ENCODE measurements at places on chromosomes 11 and 22.

DNA sequence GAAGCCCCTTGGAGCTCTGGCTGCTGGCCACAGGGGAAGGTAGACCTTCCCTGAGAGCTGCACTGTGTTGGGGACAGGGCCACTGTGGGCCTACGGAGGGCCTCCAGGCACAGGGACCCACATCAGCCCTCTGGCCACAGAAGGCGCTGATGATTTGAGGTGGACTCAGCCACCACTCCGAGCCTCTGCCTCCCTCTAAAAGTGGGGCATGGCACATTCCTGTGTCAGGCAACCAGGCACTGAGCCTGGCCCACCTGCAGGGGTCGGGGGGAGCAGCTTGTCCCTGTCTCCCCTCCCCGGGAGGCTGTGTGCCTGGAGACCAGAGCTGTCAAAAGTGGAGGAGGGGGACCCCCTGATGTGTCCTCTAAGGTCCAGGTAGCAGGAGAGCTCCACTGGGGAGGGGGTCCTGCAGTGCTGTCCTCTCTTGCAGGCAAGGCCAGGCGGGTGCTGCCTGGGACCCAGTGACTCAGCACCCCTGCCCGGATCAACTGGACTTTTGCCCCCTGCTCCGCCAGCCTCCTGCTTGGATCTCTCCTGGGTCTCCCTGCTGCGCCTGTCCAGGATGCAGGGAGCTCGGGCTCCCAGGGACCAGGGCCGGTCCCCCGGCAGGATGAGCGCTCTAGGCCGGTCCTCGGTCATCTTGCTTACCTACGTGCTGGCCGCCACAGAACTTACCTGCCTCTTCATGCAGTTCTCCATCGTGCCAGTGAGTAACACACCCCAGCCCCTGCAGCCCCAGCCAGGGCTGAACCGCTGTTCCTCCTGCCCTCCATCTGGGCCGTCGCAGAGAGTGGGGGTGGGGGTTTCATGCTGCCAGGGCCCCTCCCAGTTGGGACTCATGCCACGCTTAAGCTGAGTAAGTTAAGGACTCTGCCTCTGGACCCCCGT lies 17.5 kb upstream of the CDKN1C start:
- no peak for DNase-seq

GRCh38 chr22:37817705-37818408 lies 5.3 kb upstream of the GALR3 start:
- DNase-seq: peak; percentile 79

- no peak for DNase-seq
These were observed 28.7 kb downstream of the TMEM184B start for GRCh38 chr22:38244106-38244505.

GRCh38 chr11:2178906-2179494 lies 7.4 kb upstream of the TH start:
- DNase-seq: no peak

DNA sequence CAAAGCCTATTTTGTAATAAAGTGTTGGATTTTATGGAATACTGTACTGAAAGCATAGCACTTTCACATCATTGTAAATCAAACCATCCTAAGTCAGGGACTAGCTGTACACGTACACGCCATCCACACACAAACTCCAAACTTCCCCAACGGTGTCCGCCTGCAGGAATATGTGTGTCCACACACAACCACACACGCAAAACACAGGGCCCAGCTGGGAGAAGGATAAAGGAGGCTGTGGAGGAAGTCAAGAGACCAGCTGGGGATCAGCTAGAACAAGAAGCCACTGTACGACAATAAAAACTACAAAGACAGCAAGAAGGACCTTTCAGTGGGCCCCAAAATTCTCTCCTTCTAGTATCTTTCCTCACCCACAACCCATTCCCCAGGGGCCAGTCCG lies 1.6 kb downstream of the TRIM29 start:
- no peak for DNase-seq

DNA sequence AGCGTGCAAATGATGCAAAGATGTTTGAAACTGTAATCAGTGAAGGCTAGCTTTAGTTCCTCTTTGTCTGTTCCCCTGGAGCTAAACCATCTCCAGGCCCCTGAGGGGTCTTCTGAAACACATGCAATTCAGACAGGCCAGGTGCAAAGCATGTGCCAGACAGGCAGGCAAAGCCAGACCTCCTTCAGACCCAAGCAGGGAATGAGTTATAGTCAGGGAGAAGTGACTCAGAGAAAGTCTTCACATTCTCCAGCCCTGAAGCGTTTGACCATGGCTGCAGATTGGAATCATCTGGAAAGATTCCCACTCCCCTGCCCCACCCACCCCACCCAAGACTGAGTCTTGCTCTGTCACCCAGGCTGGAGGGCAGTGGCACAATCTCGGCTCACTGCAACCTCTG lies 187.0 kb upstream of the ISX start:
- no peak for DNase-seq

GRCh38 chr22:42323971-42324370 lies 53.5 kb upstream of the TCF20 start:
- DNase-seq: no peak

- DNase-seq: no peak
These were observed 8.3 kb downstream of the NDUFV1 start for GRCh38 chr11:67614730-67615714.

GRCh38 chr11:126185259-126186024 lies 26.0 kb downstream of the RPUSD4 start:
- DNase-seq: no peak

GRCh38 chr11:76160856-76161255 lies 45.4 kb downstream of the WNT11 start:
- DNase-seq: no peak

- no peak for DNase-seq
These were observed 75.2 kb downstream of the DHCR7 start for GRCh38 chr11:71372693-71373657.

DNA sequence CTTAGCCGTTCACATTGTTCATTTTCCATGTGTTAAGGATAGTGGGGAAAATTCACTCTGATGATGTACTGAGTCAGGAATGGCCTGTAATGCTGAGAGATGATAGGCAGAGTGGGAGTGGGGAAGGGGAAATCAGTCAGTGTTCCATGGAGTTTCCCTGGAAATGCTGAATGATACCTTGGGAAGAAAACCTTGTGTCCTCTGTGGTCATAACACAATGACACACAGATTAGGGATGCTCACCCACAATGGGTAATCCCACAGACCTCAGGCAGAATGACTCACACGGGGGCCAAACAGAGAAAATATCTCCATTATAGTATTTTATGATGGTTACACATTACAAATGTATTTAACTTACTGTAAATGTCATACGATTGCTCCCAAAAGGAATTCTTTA lies 118.0 kb downstream of the SNX19 start:
- DNase-seq: no peak

GRCh38 chr22:22380098-22381030 lies 128.2 kb downstream of the ZNF280B start:
- no peak for DNase-seq

GRCh38 chr11:70313945-70314344 lies 43.5 kb downstream of the PPFIA1 start:
- DNase-seq: no peak

- DNase-seq: no peak
These were observed 6.6 kb upstream of the MRGPRG start for GRCh38 chr11:3225159-3225758.

DNA sequence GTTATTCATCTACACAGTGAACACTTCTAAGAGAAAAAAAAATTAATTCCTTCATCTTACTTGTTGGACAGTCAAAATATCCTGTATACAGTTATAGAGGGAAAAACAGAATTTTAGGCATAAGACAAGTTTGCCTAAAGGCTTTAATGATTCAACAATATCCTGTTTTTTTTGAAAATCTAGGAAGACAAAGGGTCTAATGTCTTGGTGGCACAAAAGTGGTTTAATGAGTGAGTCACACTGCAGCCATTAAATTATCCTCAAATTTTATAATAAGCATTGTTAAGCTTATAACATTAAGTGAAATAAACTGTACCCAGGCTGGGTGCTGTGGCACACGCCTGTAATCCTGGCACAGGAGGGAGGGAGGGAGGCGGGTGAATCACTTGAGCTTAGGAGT lies 72.9 kb downstream of the GAB2 start:
- DNase-seq: no peak

- DNase-seq: no peak
These were observed 35.0 kb upstream of the SLC1A2 start for GRCh38 chr11:35454362-35454761.

DNA sequence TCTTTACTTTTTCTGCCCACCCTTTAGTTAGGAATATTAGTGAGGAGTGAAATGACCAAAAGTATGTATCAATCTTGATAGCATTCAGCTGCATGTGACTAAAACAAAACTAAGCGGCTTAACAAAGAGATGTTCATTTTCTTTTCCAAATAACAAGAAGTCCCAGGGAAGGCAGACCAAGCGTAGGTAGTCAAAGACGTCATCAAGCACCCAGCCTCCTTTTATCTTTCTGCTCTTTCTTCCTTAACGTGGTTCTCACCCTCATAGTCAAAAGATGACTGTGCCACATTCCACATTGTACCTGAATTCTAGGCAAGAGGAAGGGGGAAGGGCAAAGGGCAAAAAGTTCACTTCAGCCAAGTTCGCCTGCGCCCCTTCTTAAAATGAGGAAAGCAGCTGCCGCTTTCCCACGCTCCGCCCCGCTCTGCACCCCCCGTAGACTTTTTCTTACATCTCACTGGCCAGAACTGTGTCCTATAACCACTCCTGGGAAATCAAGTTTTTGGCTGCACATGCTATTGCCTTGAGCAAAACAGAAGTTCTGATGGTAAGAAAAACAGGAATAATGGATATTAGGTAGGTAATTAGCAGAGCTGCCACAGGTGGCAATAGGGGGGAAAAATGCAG lies 14.6 kb upstream of the PGM2L1 start:
- no peak for DNase-seq

DNA sequence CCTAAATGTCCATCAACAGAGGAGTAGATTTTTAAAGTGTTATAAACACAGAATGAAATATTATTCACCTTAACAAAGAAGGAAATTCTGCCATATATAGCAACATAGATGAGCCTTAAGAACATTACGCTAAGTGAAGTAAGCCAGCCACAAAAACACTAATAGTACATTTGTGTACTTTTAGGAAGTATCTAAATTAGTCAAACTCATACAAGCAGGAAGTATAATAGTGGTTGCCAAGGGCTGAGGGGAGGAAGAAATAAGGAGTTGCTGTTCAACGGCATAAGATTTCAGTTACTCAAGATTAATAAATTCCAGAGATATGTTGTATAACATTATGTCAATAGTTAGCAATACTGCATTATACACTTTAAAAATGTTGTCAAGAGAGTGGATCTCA lies 181.7 kb upstream of the ZC3H12C start:
- no peak for DNase-seq

DNA sequence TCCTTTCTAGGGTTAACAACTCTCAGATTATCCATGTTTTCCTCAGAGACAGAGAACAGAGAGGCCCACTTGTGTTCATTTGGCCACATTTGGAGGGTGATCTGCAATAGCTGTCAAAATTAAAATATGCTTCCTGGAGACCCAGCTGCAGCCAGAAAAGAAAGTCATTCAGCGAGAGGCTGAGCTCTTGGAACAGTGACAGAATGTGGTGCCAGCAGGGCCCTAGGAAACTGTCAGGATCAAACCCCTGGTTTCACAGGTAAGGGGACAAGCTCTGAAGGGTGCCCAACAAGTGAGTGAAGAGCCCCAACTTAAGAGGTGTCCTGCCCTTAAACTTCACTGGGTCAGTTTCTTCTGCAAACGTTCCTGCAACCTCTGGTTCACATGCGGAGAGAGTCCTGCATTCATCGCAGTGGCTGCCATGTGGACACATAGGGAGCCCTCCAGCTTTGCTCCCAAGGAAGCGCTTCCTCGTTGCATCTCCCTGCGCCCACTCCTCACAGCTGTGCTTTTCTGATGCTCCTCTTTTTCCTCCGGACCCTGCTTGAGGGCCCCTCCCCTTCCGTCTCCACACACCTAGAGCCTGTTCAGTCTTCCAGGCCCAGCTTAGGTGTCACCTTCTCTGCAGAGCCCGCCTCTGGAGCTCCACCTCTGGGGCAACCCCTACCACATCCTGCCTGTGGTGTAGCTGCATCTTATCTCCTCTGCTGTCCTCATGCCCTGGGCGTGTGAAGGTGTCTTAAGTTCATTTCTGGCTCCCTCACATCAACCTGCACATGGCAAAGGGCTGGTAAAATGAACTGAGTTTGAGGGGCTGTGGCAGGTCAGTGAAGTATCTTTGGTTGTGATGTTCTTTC lies 3.9 kb downstream of the UCP3 start:
- no peak for DNase-seq

GRCh38 chr11:125174686-125175085 lies 10.1 kb downstream of the PKNOX2 start:
- DNase-seq: no peak

GRCh38 chr22:38862375-38863329 lies 9.4 kb downstream of the CBX6 start:
- no peak for DNase-seq

DNA sequence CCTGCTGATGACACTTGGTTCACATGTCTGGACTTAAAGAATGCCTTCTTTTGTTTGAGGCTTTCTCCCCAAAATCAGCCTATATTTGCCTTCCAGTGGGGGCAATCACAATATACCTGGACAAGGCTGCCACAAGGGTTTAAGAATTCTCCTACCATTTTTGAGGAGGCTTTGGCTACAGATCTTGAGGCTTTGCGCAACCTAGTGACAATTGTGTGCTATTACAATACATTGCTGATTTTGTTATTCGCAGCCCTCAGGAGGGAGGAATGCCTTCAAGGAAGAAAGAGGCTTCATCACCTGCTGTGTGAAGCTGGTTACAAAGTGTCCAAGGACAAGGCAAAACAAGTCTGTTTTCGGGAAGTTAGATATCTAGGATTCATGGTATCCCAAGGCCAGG lies 50.8 kb upstream of the OR4C15 start:
- no peak for DNase-seq

DNA sequence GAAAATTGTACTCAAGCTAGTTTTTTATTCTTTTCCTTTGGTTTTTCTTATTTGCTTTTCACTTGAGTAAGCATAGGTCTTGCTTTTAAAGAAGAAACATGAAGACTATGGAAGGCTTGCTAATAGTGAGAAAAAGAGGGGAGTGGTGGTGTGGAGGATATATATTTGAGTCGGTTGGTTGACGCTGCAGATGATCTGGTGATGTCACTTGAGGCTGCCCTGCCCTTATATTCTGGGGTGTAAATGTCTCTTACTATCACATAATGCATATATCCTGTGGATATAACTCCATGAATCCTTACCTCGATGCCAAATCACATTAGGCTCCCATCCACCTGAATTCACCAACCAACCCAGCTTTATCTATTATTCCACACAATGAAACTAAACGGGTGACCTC lies 2.9 kb downstream of the GRIA4 start:
- DNase-seq: no peak

DNA sequence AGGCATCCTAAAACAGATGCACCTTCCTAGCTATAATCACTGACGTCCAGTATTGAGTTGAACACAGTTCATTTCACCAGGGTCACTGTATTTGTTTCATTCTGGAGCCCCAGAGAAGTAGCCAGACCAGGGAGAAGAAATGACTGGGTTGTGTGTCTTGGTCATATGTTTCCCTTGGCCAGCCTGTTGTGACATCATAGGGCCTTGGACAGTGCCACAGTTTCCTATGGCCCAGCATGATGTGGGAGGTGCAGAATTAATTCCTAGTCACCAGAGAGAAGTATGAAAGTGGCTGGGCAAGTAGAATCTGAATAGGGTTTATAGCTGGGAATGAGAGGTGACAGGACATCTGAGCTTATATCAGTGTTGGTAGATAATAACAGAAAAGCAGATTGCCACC lies 84.0 kb upstream of the ZBED5 start:
- DNase-seq: no peak

Measured in substantia nigra (tissue), 51 donors.